Hepatocyte (in vitro differentiated cells): ENCODE measurements at places on chromosomes 6 and 20.

DNA sequence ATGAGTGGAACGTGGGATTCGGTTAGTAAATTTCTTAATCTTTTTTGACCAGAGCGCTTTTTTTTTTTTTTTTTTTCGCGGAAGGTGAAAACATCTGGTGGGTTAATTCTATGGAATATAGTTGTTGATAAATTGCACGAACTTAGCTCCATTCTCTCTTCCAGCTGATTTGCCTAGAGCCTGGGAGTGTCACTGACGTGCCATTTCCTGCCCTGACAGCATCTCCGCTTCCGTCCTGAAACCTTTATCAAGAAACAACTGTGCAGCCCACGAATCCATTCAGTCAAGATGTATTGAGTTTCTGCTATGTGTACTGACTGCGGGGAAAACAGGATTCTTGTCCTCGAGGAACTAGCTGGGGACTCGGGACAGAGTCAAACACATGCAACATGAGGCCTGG is 59.5 kb upstream of the TGM3 start:
- DNase-seq = no peak

DNA sequence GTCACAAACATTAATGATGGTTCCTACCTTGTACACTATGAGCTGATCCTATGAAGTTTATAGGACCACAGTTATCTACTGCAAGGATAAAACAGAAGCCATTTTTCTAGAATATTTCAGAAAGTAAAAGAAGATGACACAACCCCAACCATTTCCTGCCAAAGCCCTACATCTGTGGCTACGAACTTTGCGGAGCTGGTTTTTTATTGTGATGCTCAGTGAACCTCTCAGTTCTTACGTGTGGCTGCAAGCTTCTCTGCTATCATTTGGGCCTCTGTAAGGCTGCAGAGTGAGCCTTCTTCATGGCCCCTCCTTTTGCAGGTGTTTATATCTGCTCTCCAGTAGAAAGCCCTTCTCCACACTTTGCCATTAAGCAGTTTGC is 17.8 kb upstream of the TAGAP start:
- no peak for DNase-seq

- DNase-seq = no peak
Measured at GRCh38 chr6:1216488-1216974, 95.4 kb upstream of the FOXQ1 start.

DNA sequence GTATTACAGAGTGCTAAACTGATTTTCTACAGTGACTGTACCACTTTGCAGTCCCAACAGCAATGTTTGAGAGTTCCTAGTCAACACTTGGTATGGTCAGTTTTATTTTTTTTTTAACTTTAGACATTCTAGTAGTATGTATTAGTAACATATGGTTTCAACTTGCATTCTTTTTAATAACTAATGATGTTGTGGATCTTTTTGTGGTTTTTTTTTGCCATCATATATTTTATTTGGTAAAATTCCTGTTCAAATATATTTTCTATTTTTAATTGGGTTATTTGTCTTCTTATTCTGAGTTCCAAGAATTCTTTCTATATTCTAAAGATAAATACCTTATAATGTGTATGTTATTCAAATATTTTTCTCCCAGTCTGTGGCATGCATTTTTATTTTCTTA is 189.4 kb upstream of the ECI2 start:
- DNase-seq = no peak

DNA sequence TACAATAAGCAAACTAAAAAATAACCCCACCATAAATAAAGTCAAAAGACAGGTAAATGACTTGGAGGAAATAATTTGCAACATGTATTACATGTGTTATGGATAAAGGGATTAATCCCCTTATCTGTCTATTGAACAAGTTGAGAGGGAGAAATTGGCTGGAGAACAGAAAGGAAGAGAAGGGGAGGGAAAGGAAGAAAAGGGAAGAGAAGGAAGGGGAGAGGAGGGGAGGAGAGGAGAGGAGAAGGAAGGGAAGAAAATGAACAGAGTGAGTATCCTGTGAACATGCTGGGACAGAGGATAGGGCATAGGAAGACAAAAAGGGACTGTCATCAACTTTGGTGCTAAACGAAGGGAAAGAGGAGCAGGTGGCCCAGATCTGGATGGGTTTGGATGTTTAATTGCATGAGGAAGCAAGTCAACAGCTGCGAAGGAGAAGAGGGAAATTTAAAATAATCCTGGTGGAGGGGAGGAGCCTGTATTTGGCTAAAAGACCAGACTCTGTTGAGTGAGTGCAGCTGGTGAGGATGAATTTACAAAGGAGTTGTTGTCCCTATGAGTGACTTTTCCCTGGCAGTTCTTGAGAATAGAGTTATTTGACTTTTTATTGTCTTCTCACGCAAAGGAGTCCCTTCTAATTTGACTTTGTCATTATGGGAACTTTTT is 14.2 kb upstream of the SHLD1 start:
- no peak for DNase-seq

DNA sequence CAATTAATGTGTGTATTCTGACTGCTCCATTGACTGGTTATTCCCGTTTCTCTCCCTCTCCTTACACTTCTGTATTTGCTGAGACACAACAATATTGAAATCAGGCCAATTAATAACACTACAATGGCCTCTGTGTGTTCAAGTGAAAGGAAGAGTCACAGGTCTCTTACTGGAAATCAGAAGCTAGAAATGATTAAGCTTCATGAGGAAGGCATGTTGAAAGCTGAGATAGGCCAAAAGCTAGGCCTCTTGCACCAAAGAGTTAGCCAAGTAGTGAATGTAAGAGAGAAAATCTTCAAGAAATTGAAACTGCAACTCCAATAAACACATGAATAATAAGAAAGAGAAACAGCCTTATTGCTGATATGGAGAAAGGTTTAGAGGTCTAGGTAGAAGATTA is 489.5 kb upstream of the CITED2 start:
- DNase-seq = no peak
